Psoas muscle (tissue), 8 donors: ENCODE measurements at places on chromosomes 4 and X.
A peak's percentile ranks its signal among the peaks of the same experiment; 100 is the strongest.

DNA sequence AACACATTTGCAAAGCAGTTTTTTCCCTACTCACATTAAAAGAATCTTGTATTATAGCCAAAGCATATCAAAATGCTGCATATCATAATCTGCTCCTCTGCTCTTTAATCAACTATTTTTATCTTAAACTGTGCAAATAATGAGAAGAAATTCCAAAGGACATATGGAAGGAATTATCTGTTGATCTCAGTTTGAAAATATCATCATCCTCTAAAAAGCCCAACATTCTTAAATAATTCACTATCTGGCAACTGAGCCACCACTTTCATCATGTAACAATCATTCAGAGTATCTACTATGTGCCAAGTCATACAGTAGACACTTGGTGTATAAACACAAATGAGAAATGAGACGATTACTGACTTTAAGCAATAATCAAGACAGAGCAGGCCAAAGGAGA, 63.0 kb downstream of the PRSS12 start:
- DNase-seq, result no peak

- no peak for DNase-seq
Observed at GRCh38 chrX:18938710-18939109, 45.2 kb downstream of the PHKA2 start.

- no peak for DNase-seq
Observed at GRCh38 chrX:55648434-55648833, 25.2 kb downstream of the FOXR2 start.

- DNase-seq, result peak; percentile 83
Observed at GRCh38 chrX:46573331-46573891, at the start of gene CHST7. Gene CHST7 (plus strand): TSS chrX:46573765. CDS start chrX:46573932, 167 bp downstream.

GRCh38 chr4:8694651-8695151, 102.1 kb downstream of the CPZ start:
- DNase-seq, result no peak

- no peak for DNase-seq
Observed at GRCh38 chr4:1841201-1841886, 14.6 kb downstream of the LETM1 start.

DNA sequence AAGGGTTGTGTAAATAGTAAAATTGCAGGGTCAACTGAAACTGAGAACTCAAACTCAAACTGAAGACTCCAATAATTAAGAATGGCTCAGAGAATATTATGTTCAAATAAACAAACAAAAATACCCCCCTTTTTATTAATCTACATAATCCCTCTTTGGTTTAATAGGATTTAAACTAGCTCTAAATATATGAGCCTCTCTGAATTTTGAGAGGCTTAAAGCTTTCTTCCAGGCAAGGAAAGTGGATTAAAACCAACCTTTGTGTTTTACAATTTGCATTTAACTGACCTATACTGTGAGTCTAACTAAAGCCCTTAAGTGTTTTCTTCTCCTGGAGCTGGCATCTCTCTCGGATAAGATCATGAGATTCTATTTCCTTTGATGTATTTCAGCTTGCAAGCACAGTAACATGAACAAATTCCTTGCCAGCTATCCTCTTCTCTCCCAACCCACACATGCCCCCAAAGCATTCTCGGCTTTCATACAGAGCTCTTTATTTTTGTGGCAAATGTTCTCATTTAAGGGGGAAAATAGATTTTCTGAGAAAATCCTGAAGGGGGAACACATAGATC, 1310.8 kb upstream of the AGA start:
- no peak for DNase-seq

DNA sequence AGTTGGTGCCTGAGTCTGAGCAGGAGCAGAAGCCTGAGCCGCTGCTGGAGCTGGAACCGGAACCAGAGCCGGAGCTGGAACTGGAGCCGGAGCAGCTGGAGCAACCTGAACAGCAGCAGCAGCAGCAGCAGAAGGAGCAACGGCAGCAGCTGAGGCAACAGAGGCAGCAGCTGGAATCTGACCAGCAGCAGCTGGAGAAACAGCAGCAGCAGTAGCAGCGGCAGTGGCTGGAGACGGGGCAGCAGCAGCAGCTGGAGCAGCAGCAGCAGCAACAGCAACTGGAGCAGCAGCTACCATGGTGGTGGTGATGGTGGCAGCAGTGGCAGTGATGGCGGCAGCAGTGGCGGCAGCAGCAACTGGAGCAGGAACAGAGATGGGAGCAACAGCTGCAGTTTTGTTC, 61.5 kb downstream of the AMOT start:
- DNase-seq, result no peak

DNA sequence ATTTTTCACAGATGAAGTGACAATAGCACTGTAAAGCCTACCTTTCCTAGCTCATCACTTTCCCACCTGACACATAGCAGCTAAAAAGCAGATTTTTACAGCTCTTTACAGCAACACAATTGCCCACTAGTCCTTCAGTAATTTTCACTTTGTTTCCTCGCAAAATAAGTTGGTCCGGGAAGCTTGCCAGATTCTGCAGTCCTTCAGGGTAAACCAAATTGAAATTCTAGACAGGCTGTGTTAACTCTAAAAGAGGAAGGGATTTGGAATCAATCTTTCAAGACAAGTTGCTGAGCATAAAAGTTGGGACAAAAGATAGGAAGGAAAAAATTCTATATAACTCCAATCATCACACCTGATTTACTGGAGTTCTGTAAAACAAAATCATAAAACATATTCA, 8.7 kb downstream of the C1QTNF7 start:
- no peak for DNase-seq

GRCh38 chr4:169658196-169658595, 37.8 kb downstream of the CLCN3 start:
- DNase-seq, result no peak

DNA sequence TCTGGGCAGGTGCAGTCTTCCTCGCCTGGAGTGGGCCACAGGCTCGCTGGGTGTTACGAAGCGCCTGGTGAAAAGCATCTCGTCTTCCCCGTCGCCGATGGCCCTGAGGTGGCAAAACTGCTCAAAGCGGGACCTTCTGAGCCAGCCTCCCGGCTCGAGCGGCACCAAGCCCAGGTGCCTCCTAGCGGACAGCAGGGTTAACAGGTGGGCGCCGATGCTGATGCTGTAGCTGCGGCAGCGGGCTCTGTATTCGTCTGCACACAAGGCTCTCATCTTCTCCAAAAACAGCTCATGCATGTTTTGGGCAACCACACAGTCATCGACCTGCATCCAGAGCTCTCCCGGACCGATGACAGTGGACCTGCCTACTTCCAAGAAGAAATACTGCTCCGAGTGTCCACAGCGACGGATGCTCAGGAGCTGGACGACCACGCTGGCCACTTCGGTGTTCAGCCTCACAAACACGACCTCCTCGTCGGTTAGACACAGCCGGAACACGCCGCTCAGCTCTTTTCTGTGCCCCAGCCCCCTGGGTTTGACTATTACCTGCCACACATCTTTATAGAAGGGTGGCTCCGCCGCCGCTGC, 1.2 kb downstream of the IRS4 start:
- no peak for DNase-seq

GRCh38 chr4:119116925-119117900, 18.4 kb upstream of the MYOZ2 start:
- no peak for DNase-seq

GRCh38 chr4:136025540-136025939, 1506.8 kb downstream of the PCDH18 start:
- DNase-seq, result no peak

DNA sequence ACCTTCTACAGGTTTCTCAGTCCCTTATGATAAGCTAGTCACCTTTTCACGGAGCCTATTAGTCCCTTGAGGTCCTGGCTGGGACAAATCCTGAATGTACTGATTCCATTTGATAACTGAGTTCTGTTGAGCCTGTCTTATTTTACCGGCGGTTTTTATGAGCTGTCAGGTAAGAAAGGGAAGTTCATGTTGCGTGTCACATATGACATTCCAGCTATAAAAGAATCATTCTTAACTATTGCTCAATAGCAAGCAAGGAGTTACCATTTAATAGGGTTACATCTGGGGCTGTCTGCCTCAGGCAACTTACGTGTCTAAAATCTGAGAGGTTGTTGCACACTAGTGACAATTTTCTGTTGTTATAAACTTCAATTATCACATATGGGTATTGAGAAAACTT, 394.6 kb downstream of the TECRL start:
- DNase-seq, result no peak

DNA sequence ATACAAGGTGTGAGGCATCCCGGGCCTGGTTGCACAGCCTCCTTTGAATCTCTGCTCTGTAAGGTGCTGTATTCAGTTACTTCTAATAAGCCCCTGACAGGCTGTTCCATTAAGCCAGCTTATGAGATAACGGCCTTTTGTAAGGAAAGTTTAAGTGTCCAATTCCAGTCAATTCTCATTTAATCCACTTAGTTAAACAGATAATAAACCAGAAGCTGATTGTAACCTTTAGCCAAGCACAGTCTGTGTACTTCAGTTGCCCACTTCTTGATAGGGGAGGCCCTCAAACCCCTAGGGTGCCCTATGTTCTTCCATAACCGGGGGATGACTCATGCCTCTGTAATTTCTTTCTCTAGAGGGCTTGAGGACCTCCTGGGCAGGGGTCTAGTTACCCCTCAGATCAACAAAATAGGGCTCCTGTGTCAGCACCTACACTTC, 63.4 kb downstream of the RASL11B start:
- DNase-seq, result no peak

GRCh38 chr4:106315476-106315967, 487 bp downstream of the TBCK start:
- no peak for DNase-seq

GRCh38 chr4:117001077-117001476, 84.3 kb downstream of the TRAM1L1 start:
- no peak for DNase-seq
